Sciatic nerve (tissue), 2 donors: ENCODE measurements at places on chromosomes 11 and 22.
A peak's percentile ranks its signal among the peaks of the same experiment; 100 is the strongest.

DNA sequence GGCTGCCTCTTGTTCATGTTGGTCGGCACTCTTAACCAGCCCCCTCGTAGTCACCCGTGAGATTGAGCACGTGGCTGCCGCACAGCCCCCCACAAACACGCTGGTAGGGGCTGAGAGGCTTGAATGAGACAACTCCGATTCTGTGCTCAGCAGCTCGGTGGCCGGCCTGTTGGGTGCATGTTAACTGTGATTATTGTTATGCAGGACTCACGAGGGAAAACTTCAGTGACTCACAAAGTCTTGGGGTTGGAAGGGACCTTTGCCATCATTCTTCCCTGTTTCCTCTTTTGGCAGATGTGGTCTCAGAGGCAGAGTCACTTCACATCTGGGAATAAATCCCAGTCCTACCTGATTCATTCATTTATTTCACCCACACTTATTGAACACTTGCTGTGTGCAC, 75.2 kb downstream of the ADAMTS15 start:
- no peak for DNase-seq

DNA sequence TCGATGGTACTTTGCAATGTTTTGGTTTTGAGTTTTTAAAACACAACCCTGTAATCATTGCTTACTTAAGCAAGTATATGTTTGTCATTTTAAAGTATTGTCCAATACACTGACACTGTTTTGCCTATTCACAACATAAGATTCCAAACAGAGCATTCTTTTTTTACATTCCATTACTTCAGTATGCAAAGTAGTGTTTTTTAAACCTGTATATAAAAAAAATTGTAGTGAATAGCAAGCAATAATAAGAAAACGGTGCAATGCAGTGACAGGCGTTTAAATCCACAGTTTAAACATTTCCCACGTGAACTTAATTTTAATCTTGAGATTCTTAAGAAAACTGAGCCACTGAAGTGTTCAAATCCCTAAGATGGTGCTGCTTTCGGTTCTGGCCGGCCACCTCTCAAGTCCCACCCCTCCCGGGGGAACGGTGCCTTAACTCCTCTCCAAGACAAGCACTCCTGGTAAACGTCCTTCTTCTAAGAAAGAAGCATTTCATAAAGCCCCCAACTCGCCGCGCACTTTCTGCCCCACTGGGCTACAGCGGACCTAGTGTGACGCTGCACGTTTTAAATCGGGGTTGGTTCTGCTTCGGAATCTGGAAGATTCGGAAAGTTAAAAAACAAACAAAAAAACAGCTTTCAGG, 2.9 kb downstream of the PGR start:
- DNase-seq: peak; percentile 66

DNA sequence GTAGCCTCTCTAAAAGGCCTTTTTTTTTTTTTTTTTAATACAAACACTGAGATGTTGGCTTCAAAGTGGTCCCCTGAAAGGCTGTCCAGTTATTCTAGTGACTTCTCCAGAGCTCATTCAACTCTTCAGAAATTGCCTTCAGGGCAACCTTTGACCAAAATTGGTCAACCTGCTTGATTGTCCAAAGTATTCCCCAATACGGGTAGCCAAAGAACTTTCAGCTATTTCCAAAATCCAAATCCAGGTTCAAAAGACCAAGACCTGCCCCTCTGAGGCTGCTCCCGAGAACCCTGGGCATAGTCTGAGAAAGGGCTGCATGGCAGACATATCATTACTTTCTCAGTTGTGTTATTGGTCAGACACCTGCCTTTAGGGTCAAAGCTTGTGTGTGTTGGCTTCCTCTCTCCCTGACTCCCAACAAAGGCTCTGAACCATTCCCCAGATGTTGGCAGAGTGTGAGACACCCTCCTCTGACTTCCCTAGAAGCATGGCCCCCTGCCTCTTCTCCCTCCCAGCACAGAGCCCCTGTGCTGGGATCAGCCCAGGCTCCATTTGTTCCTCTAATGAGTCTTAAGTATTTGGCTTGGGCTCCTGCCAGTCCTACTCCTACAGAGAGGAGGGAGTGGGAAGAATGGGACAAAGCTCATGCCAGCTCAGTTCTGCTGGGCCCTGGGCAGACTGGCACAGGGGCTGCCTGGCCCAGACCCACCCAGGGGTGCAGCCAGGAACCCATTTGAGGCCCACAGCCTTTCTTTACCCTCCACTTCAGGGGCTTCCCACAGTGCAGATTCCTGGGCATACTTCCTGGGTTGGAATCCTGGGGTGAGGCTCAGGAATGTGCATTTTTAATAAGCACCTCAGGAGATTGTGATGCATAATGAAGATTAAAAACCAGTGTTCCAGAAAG, 30.3 kb downstream of the TNKS1BP1 start:
- DNase-seq: no peak

- DNase-seq: peak; percentile 75
These were observed 1.0 kb upstream of the FNBP4 start for GRCh38 chr11:47768101-47768612.

GRCh38 chr22:47164514-47165337, 402.3 kb downstream of the TBC1D22A start:
- peak; percentile 38 for DNase-seq

DNA sequence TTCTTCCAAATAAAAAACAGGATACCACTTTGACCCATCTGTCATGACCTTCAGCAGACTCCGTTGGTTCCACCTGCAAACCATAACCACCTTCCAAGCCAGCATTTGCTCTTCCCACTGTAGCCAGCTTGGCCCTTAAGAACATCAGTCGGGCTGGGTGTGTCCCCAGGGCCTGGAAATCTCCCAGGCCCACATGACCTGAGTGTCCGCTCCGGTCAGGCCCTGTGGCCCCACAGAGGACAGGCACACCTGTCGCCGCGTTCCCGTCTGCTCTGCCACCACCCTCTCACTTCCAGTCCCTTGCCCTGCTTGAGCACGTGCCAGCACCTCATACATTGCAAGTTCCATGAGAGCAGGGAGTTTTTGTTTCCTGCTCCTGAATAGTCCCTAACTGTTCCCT, 65.7 kb upstream of the PITPNB start:
- DNase-seq: no peak

- no peak for DNase-seq
These were observed 628.8 kb upstream of the ANO5 start for GRCh38 chr11:21564095-21564494.

- DNase-seq: no peak
These were observed 12.1 kb upstream of the ELFN2 start for GRCh38 chr22:37439347-37439746.

DNA sequence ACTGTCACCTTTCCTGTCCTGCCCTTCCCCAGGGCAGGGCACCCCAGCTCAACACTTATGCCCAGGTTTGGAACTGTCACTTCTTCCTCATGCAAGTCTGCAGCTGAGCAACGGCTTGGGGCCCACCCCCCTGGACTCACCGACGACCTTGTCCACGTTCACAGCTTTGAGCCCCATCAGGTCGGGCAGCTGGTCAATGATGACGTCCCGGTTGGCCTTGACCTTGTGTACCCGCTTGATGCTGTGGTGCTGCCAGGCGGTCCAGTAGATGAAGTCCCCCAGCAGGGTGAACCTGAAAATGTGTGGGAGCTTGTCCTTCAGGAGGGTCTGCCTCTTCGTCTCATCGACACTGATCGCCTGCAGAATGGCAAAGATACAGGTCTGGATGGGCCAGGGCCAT, 135.0 kb downstream of the CRYBB2 start:
- DNase-seq: no peak

GRCh38 chr22:47239474-47239860, 477.0 kb downstream of the TBC1D22A start:
- no peak for DNase-seq

DNA sequence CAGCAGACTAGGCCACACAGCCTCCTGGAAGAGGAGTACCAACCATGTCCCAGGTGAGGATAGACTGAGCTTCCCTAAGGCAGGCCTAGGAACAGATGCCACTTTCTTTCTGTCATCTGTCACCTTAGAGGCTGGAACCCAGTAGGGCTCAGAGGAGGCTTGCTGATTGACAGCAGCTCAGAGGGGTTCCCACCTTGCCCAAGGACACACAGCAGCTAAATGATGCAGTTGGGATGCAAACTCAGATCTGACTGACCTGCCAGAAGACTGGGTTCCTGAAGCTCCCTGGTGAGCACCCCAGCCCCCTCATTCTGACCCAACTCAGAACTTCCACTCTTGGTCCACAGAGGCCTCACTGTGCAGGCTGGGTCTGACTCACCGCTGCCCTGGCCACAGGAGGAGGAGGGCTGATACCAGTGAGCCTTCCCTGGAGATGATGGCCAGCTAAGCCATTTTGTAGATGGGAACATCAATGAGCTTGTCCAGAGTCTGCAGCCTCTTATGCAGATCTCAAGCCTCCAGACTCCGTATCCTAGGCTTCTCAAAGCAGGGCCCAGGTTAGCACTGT, 14.0 kb downstream of the CAPN5 start:
- no peak for DNase-seq

DNA sequence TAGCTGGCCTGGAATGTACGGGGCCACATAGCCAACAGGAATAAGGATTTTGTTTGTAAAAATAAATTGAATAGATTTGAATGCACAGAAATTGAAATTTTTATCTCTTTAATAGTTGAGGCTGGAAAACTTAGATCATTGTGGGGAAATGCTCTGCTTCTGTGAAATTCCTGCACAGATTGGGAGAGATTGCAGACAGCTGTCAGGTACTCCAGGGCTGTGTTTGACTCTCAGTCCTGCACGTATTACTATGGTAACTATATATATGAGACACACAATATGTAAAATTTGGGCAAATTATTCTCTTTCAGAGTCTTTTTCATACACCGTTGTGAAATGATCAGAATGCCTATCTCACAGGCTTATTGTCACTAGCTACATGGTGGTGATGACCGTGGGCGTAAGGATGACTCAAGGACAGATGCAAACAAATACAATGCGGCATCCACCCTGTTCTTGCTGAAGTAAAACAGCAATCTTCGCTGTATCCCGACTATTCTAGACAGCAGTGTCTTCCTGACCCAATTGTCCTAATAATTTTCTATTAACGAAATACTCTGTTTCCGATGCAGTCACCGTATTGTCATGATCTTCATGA, 79.4 kb downstream of the ZC3H12C start:
- no peak for DNase-seq

GRCh38 chr11:129372609-129373488, 2.8 kb upstream of the BARX2 start:
- no peak for DNase-seq

- no peak for DNase-seq
These were observed 199.9 kb downstream of the FAM181B start for GRCh38 chr11:82533628-82534327.

- DNase-seq: no peak
These were observed 1.2 kb downstream of the RAB6A start for GRCh38 chr11:73759610-73760134.

DNA sequence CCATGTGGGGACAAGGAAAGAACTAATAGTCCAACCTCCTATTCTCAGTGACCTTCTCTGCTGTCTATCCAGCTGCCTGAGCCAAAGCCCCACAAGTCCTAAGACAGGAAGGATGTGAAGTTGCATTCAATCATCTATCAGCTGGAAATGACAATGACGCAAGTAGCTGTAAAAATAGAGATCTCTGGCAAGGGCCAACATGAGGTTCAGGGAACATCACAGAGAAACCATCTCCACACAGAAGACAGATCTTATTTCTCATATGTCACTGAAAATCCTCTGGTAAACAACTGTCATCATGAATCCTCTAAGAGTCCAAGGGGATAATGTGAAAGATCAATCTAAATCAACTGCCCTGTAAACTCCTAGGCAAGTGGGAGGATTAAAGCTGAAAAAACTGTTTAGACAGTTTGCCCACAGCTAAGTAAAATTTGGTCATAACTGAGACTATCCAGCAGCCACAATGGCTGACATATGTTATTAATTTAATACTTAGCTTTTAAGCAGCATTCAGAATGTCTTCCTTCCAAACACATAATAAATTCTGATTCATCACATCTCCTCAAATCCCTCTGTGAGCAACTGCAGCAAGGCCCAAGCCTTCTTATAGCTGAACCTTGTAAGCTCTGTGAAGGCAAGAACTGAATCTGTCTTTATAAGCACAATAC, 52.1 kb downstream of the ALG9 start:
- no peak for DNase-seq

DNA sequence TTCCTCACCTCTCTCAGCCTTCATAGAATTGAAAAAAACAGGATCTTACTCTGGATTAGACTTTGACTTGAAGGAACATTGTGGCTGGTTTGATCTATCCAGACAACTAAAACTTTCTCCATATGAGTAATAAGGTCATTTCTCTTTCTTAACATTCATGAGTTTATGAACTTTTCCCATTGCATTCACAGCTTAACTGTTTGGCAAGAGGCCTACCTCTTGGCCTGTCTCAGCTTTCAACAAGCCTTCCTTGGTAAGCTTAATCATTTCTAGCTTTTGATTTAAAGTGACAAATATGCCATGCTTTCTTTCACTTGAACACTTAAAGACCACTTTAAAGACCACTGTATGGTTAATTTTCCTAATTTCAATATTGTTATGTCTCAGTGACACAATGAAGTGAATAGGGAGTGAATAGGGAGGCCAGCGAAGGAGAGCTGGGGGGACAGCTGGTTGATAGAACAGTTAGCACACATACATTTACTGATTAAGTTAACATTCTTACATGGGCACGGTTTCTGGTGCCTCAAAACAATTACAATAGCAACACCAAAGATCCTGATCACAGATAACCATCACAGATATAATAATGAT, 17.0 kb downstream of the IMMP1L start:
- DNase-seq: no peak

DNA sequence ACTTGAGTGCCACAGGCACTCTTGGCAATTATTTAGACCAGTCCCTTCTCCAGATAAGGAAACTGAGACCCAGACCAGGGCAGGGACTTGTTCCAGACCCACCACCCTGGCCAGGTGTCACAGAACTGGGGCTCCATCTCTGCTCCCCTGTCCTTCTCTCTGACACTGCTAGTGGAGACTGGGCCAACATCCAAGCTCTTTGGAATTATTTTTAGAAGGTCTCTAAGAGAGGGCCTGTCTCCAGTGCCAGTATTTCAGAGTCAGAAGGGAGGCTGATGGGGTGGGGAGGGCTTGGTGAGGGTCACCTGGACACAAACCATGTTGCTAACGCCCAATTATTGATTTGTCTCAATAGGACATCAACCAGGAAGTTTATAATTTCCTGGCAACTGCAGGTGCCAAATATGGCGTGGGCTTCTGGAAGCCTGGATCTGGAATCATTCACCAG, 32.7 kb downstream of the POLR3H start:
- DNase-seq: no peak

DNA sequence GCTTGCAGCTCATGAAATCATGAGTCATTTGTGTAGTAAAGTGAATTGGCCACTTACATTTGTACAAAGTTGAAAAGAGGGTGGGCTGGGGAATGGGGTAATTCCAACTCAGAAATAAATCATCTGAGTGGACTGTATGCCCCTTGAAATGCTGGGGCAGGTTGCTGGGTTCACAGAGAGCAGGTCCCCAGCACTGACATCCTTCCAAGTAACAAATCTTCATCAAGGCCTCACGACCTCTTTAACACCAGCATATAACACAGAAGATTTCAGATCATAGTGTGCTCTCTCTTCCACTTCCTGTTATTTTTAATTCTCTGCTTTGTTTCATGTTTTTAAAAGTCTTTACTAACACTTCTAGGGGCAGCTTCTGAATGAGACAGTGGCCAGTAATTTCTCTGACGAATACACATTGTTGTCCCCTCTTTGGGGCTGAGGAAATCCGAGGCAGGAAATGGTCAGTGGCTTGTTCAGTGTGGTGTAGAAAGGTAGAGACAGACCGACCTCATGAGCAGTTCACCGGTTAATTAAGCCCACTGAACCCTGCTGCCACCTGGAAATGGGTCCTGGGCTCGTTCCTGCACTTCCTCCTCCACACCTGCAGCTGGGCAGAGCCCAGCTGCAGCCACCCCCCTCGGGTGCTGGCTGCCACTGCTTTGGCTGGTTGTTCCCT, 127.7 kb downstream of the MAML2 start:
- DNase-seq: no peak
